ENCODE measurements at places on chromosomes 4 and X.
A peak's percentile ranks its signal among the peaks of the same experiment; 100 is the strongest.

GRCh38 chr4:183599690-183600089 is 59.3 kb downstream of the RWDD4 start:
- DNase-seq: no peak

DNA sequence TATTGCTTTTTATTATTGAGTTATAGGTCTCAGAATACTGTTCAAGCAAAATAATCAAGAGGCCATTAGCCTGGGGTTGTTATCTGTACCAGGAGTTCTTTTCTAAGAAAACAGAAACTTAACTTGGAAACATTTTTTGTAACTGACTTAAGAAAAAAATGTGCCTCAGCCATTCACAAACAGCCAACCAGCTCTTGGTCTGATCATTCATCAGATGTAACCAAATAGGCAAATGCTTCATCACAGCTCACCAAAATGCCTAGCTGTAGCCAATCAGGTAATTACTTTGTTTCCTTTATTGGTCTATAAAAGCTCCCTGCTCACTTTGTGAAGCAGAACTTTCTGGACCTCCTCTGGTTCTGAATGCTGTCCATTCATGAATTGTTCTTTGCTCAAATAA is 387.7 kb downstream of the FAT4 start:
- no peak for DNase-seq

DNA sequence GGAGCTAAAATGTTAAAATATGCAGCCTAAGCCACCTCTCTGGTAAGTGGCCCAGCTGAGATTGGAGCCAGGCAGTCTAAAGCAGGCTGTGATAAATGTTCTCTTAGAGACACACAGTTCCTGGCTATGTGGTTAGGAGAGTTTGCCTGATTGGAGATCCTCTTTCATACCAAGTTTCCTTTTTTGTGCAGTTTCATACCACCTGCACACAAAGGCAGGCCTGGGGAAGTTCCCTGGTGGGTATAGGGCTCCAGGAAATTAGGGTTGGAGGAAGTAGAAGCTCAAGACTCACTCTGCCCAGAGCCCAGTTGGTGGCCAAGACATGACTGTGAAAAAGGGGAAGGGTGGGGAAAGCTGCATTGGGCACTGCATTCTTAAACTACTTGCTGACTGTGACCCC is 16.9 kb downstream of the CYBB start:
- no peak for DNase-seq

- no peak for DNase-seq
These were observed 1.3 kb downstream of the GAR1 start for GRCh38 chr4:109816894-109817293.

GRCh38 chr4:26268246-26268645 is 52.6 kb upstream of the RBPJ start:
- DNase-seq: no peak

DNA sequence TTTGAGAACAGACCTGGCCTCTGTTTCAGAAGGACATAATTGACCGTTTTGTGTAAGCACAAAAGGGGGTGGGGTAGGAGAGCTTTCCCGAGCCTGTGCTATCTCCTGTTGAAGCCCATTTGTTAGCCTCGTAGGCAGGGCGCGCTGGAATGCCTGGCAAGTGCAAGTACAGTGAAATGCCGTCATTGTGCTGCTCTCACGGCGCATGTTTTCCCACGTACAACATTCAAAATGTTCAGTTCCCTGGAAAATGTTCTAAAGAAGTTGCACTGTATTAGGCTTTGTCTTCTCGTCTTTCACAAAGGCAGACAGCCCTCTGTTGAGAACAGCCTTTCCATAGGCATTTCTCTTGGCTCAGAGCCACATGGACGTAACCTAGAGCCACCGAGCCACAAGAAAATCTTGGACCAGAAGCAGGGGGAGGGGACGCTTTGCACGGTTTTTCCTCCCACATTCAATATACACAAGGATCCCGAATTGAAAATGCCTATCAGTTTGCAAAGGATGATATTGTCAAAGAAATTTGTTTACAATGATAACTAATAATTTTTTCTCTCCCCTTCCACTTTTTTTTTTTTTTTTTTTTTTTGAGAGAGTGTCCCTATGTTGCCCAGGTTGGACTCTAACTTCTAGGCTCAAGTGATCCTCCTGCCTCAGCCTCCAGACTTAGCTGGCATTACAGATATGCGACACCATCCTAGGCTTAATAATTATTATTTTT is 54.6 kb upstream of the RAPGEF2 start:
- no peak for DNase-seq

GRCh38 chr4:3531318-3531878 is 824 bp downstream of the LRPAP1 start:
- DNase-seq: no peak

- peak; percentile 73 for DNase-seq
These were observed at the start of gene RTL5 for GRCh38 chrX:72131317-72132294. TSS of gene RTL5 (minus strand) at chrX:72131915.

GRCh38 chrX:7062276-7062675 is 85.2 kb upstream of the STS start:
- DNase-seq: no peak

DNA sequence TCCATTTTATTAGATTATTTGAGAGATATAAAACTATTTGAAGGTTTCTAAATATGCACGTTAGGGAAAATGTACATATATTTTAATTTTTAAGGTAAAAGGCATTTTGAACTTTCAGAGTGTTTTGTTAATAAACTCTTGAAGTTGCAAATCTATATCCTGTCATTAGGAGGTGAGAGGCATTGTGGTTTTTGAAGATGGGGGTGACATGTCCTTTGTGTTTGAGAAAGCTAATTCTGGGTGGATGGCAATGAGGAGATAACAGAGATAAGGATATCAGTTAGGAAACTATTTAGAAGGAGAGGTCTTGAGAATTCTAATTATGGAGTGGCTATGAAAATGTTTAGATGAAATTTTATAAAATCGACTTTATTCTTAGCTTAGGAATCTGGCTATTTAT is 6.1 kb downstream of the STIM2 start:
- DNase-seq: no peak

DNA sequence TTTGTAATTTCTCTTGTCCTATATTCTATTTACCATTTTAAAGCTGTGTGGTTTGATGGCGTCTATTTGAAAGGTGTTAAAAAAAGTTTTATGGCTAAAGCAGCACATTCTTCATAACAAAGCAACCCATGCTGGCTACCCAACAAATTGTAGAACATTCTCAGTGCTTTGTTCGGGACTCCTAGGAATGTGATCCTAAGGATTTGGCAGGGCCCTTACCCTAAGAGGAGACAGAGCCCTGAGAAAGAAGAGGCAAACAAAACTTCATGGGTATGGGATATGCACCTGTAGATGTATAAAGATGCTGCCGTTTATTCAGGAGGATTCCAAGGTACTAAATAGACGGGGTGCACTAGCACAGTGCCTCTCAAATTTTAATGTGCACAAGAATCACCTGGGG is 370.8 kb upstream of the DIPK2B start:
- no peak for DNase-seq

DNA sequence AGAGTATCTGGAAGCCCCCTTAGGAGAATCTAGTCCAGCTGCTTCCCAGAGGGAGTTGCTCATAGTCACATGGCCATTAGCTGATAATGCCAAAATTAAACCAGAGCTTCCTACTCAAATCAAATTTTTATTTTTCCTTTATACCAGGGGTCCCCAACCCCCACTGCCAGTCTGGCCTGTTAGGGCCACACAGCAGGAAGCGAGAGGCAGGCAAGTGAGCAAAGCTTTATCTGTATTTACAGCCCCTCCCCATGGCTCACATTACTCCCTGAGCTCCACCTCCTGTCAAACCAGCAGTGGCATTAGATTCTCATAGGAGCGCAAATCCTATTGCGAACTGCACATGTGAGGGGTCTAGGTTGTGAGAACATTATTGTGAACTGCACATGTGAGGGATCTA is 19.2 kb upstream of the TNIP3 start:
- DNase-seq: no peak

DNA sequence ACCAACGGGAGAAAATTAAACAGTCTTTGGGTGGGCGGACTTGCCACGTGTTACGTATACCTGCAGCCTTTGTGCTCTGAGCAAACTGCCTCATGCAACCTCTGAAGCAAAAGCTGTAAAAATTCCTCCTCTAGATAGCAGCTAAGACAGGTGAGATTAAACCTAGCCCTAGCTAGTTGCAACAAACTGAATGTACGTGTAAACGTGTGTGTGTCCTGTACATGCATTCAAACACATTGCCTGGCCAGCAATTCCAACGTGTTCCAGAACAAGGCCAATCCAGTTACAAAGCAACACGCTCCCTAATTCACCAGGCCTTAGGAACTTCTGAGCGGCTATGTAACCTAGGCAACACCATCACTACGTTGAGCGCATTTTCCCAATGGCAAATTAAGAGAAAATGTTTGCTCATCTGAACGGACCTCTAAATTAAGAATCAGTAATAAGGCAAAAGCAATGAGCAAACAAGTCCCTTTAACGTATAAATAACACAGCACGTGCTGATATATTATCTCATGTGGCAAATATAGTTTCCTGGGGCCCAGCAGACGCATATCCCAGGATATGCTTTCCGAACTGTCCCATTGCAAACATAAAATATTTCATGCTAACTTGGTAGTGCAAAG is 792 bp downstream of the PPID start:
- DNase-seq: no peak

DNA sequence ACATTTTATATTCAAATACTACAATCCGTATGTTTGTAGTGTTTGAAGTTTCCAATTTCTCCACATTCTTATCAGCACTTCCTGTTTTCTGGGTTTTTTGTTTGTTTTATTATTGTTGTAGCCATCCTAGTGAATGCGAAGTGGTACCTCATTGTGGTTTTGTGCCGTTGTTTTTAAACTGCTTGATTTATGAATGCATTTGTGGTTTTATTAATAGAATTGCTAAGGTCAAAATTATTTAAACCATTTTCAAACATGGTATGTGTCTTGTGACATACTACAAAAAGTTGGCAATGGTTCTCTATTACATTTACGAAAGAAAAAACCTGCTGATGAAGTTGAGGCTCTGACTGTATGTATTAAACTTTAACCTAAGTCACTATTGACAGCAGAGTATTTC is 780.0 kb upstream of the MAGEB2 start:
- no peak for DNase-seq

DNA sequence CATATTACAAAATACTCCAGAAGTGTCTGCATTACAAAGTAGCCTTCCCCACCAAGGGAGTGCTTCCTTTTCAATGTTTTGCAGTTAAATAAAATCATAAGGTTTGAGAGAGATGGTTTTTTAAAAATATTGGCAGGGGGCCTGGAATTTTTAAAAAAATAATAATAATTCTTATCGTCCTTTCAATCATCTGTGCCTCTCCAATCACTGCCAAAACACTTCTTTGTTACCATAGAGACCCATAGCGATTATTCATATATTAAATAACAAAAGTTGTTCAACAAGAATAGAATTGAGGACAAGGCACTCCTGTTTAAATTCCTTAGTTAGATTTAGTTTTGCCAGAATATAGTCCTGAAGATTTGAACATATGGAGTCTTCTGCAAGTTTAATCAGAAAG is 203.1 kb downstream of the FAT4 start:
- DNase-seq: no peak

- no peak for DNase-seq
These were observed 33.0 kb upstream of the ANXA3 start for GRCh38 chr4:78518561-78518960.

- DNase-seq: no peak
These were observed 84.8 kb downstream of the TNIP2 start for GRCh38 chr4:2671267-2671895.

DNA sequence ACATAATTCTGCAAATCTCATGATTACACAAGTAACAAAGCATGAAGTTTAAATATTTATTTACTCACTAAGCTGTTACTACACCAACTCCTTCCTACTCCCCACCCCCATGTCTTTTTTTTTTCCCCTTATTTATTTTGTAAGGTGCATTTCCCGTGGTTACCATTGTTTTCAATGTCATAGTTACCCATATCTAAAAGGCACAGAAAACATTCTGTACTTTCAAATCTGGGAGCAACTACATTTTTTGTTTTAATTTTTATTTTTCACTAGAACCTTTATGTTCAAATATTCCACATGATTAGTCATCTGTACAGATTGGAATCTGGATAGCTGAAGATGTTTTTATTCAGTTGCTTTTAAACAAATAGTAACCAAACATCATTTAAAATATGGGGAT is 62.8 kb downstream of the PPP3CA start:
- DNase-seq: no peak

GRCh38 chrX:57134702-57135101 is 2.5 kb downstream of the SPIN2A start:
- DNase-seq: no peak

GRCh38 chr4:99855678-99856077 is 38.5 kb downstream of the LAMTOR3 start:
- DNase-seq: no peak

DNA sequence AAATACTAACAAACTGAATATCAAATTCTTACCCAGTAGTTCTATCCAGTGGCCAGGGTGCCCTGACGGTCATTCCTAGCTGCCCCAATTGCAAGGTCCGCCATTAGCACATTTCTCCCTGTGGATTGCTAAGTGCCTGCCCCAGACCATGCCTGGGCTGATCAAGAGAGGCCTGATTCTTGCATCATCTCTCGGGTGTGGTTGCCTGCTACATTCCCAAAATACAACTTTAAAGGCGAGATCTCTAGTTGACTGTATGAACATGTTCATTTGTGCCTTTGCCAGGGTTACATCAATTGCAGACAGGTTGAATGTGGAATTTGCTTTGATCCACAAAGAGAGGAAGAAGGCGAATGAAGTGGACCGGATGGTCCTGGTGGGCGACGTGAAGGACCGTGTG is 28.0 kb downstream of the PRPS2 start:
- DNase-seq: no peak

- no peak for DNase-seq
These were observed 192.7 kb upstream of the NUDT6 start for GRCh38 chr4:123114915-123115756.

- DNase-seq: no peak
These were observed 19.2 kb downstream of the DIAPH2 start for GRCh38 chrX:96703816-96704215.

DNA sequence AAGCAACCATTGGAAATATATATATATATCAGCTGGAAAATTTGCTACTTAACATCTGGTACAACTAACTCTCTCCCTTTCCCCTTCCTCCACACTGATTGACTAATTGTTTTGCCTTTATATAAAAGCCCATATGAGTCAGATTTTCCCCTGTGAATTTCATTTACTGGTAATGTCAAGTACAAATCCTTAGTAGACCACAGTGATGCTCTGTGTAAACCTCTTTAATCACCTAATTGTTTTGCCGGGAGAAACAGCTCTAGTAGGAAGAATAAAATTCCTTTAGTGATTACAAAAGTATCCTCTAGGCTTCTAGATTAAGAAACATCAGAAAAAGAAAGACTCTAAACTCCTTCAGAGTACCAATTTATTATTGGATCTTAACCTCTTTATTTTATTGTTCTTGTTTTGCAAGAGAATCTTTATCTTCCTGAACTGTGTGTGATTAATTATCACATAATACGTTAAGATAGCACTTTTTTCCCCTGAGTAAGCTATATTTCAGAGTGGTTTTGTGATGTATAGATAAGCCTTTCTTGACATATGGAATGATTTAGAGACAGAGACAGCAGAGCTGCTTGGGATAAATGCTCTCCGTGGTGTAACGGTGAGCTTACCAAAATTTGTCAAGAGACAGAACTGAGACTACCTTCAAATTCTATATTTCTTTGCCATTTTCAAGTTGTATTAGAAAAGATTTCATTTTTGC is 1606.4 kb upstream of the TENM3 start:
- DNase-seq: no peak

GRCh38 chr4:57374866-57375595 is 264.8 kb upstream of the IGFBP7 start:
- DNase-seq: no peak

- no peak for DNase-seq
These were observed 284.4 kb upstream of the SFRP2 start for GRCh38 chr4:154073107-154073822.

GRCh38 chr4:35503435-35503834 is 740.9 kb downstream of the ARAP2 start:
- no peak for DNase-seq

All from nucleus accumbens (tissue), 56 donors.